ENCODE measurements at places on chromosomes 13 and 19.

DNA sequence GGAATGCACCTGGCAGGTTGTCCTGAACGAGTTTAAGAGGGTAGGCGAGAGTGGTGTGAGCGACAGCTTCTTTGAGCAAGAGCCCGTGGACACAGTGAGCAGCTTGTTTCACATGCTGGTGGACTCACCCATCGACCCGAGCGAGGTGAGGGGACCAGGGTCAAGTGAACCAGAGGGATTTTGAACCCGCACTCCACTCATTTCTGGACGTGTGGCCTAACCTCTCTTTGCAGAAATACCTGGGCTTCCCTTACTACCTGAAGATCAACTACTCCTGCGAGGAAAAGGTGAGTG, 1.7 kb downstream of the CATSPERG start:
- DNase-seq, result no peak

GRCh38 chr13:19673473-19674430, 40.3 kb downstream of the MPHOSPH8 start:
- no peak for DNase-seq

DNA sequence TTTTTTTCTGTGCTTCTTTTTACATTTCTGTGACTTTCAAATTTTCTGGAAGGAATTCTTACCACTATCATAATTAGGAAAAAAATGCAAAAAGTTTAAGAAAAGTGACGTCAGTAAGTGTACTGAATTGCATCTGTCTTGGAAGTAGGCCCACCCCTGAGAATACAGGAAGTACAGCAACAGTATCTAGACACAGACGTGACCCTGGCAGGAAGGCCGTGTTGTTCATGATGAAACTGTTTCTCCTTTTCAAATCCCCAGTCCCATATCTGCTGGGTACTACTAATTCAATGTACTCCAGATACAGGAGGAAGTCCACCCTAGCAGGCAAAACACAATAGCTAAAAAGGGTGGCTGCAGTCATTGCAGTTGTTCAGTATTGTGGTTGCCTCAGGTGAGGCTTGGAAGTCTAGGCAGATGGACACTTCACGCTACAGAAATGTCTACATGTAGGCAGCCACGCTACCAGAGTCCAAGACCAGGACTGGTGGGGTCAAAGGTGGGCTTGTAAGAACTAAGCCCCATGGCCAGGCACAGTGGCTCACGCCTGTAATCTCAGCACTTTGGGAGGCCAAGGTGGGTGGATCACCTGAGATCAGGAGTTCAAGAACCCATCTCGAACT, 49.6 kb upstream of the MED4 start:
- no peak for DNase-seq

GRCh38 chr19:41906271-41906670, 22.0 kb downstream of the ERFL start:
- DNase-seq, result no peak

- DNase-seq, result no peak
Observed at GRCh38 chr19:1672038-1672768, 19.8 kb upstream of the TCF3 start.

- DNase-seq, result no peak
Observed at GRCh38 chr13:43988302-43988701, 108.6 kb downstream of the LACC1 start.

GRCh38 chr13:33782631-33783030, 35.3 kb upstream of the RFC3 start:
- DNase-seq, result no peak

DNA sequence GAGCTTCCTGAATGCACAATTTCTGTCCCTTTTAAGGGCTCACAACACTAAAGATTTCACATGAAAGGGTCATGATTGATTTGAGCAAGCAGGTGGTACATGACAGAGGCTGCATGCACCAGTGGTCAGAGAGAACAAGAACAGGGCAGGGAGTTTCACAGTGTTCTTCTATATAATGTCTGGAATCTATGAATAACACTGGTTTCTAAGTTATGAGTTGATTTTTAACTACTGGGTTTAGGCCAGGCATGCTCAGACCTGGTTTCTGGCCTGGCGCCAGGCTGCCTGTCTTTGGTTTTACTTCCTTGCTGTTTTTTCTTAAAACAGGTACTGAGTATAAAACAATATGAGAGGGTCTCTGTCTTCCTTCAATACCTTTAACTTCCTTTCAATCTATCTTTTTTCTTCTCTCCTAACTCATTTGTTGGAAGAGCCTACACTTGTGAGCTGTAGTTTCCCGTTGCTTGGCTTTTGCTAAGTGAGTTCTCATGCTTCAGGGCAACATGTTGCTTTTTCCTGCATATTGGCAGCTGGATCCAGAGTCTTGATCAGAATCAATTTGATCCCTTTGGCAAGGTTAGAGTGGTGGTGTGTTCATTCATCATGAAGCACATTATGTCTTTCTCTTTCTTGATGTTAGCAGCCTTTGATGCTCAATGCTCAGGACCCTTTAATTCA, 38.5 kb upstream of the FGF14 start:
- no peak for DNase-seq

DNA sequence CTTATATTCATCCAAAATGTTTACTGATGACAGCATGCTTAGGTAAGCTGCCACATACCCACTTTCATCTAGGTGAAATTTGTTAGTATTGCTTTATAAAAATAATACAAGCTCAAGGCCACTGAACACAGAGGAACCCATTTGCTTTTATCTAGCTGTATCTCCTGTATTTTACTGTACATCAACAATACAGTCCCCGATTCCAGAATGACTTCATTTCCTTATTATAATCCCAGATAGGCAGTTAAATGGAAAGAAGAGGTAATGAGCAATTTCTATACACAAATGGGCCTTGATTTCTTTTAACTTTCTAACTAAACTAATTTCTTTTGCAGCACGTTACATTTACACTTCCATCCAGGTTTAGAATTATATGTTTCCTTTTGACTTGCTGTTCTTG, 86.2 kb downstream of the SHISA2 start:
- no peak for DNase-seq

GRCh38 chr19:1717200-1717969, 35.9 kb upstream of the ONECUT3 start:
- DNase-seq, result no peak

DNA sequence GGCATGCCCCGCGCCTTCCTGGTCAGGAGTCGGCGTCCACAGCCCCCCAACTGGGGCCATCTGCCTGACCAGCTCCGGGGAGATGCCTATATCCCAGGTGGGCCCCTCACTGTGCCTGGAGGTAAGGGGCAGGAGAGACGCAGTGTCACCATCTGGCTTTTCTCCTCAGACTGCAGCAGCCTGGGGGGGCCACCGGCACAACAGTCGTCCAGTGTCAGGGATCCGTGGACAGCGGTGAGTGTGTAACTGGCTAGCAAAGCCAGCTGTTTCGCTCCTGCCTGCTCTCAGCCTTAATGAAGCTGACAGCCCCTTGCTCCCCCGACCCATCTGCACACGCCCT, 227 bp downstream of the OVOL3 start:
- no peak for DNase-seq

DNA sequence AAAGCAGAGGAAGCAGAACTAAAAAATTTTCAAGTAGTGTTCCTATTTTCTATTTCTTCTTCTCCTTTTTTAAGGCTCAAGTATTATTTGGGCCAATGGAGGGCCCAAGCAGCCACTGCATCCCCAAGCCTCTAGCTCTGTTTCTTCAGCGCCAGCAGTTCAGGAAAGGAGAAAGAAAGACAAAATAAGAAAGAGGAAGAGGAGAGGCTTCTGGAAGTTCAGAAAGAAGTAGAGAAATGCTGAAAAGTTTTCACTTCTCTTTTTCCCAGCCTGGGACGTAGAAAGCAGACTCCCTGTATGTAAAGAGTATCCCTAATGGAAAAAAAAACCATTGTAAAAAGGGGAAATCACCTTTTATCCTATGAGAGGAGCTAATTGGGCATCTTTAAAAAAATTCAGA, 165.5 kb upstream of the KLF12 start:
- DNase-seq, result no peak

DNA sequence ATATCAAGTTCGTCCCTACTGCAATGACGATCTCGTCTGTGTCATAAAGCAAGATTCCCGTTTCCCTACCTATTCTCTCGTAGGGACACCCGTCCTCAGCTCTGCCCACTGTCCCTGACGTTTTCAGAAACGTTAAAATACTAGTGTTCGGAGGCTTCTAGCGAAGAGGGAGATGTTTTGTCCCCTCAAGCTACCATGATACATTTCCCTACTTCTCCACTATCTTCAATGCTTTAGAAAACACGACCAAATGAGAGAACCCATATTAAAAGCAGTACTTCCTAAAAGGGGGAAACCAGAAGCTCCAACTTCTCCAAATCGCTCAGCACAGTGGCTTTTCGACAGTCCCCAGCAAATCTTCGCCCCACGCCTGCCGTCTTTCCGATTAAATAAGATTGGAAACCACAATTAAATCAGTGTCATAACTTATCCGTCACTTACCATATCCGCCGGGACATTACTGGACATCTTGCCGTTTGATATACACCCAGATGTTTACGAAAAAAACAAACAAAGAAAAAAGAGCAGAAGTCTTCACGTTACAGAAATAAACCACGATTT, 1.3 kb downstream of the UBL3 start:
- DNase-seq, result no peak

GRCh38 chr19:18529782-18530181, 7.9 kb upstream of the ELL start:
- DNase-seq, result no peak
